ENCODE measurements at places on chromosomes 6 and 20.
A peak's percentile ranks its signal among the peaks of the same experiment; 100 is the strongest.

DNA sequence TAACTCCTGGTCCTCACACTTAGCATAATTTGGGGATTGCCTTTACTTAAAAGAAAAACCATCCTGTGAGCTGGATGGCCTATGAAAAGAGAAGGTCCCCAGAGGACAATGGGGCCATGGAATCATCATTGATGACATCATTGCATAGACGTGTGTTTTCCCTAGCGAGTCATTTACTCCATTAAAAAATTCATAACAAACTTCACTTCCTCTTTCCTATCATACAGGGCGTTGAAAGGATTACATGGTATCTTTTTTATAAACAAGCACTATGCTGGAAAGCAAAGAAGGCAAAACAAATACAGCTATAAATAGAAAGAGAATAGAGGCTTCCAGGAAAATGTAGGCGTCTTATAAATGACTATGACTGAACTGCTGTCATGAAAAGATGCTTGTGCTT, 11.3 kb upstream of the COL12A1 start:
- DNase-seq, result peak; percentile 56

GRCh38 chr20:21230220-21230619, 72.9 kb upstream of the XRN2 start:
- DNase-seq, result no peak

- peak; percentile 79 for DNase-seq
Measured at GRCh38 chr6:17938901-17939300, 48.5 kb downstream of the KIF13A start.

GRCh38 chr6:12132351-12133222, 120.5 kb downstream of the HIVEP1 start:
- DNase-seq, result no peak

GRCh38 chr6:4394786-4395185, 259.4 kb upstream of the ECI2 start:
- no peak for DNase-seq

DNA sequence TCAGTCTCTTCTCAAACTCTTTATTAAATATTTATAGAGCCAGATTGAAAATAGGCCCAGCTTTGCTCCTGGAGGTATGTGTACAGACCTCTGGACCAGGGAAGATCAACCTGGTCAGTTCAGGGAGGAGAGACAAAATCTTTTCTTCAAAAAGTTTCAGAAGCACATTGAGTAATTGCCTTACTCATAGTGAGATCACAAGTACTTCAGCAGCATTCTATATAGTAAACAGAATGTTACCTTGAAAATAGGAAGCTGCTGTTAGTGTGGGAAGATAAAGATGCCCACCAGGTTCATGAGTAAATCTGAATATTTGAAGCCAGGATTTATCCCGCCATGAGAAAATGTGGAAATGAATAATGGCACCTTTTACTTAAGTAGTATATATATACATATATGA, 665.9 kb upstream of the CITED2 start:
- no peak for DNase-seq

DNA sequence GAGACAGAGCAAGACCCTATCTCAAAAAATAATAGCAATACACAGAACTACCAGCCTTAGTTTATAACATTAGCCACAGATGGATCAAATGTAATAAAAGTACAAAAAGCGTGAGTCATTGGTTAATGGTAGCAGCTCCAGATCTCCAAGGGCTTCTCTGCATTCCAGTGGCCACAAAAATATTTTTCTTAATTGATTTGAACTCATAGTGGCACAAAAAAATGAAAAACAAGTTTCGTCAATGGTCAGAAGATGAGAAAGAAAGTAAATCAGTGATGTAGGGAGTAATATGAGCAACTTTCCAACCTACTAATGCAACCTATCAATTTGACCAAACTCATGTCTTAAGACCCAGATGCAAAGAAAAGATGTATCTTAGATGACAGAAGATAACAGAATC, 79.6 kb downstream of the CEP57L1 start:
- DNase-seq, result peak; percentile 79

- DNase-seq, result peak; percentile 55
Measured at GRCh38 chr6:118743746-118744145, 92.4 kb upstream of the CEP85L start.

GRCh38 chr20:13790708-13791107, 5.9 kb downstream of the NDUFAF5 start:
- no peak for DNase-seq

DNA sequence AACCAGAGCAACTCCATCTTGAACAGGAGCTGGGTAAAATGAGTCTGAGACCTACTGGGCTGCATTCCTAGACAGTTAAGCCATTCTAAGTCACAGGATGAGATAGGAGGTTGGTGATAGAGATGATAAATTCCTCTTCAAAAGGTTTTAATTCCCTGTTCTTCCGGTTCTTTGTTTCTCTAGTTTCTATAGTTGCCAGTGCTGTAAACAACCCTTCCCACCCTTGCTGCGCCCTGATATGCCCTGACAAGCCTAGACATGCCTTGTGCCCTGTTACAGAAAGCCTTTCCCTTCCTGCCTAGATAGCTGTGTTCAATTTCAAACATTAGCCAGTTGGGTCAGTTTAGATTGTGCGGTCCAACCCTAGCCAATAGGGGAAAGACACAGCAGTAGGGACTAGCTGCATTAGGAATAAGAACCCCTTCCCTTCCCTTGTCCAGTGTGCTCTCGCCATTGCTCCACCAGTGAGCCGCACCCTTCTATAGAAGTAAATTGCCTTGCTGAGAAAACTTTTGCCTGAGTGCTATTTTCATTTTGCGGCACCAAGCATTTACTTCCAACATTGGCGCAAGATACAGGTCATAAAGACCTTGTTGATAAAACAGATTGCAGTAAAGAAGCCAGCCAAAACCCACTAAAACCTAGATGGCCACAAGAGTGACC, 52.5 kb upstream of the CCN2 start:
- DNase-seq, result no peak

DNA sequence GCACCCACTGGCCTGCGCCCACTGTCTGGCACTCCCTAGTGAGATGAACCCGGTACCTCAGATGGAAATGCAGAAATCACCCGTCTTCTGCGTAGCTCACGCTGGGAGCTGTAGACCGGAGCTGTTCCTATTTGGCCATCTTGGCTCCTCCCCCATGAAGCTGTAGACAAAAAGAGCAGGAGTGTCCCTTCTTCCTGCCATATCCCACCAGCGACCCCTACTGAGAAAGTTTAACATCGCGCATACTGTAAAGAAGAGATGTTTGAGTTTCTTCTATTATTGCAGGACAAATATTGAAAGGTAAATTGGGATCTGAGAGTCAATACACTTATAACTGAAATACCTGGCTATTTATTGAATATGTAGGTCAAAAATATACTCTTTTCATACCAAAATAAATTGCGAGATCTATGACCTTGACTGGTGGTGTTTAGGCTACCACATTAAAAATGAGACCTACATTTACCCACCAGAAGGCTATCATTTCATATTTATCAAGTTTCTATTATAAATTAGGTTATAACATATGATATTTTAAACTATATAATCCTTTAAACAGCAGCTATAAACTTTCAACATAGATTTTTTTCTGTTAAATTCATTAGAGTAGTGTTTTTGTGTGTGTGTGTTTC, 586.3 kb downstream of the HTR1B start:
- DNase-seq, result peak; percentile 30

GRCh38 chr6:1436334-1437306, 47.2 kb downstream of the FOXF2 start:
- DNase-seq, result peak; percentile 67

DNA sequence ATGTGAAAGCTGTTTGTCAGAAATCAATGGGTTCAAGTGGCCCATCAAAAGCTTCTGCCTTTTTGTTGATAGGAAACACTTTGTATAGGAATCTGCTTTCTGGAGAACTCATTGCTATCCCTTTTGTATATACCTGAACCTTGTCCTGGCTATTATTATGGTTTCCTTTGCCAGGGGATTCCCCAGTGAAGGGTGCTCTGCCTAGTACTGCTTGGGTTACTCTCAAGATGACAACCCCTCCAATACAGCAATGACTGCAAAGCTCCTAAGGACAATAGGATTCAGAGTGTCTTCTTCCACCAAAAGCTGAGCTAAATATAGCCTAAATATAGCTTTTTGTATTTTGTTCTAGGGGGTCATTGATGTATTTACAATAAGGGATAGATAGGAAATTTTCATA, 54.0 kb upstream of the PTPRK start:
- DNase-seq, result no peak

- DNase-seq, result no peak
Measured at GRCh38 chr6:39367700-39368099, 45.2 kb upstream of the KCNK16 start.

- DNase-seq, result peak; percentile 77
Measured at GRCh38 chr6:16130932-16131387, 2.1 kb downstream of the MYLIP start.

DNA sequence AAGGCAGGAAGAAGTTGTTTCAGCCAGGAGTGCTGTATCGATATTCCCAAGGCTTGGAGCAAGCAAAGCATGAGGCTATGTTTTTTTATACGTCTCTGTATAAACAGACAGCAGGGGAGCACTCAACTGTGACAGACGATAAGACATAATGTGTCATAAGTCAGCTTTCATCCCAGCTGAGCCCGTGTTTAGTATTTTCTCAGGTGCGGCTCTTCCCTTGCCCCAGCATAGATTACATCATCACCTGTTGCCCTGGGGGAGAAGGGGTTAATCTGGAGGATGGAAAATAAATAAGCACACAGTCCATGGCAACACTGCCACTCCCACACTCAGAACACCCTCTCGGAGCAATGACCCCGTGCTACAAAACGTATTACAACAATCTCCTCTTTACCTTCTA, 22.1 kb upstream of the KCNK5 start:
- DNase-seq, result no peak

All from fibroblast of skin of abdomen (primary cell).